ENCODE measurements at places on chromosomes 11 and 22.

GRCh38 chr22:49551897-49552614, 275.6 kb downstream of the BRD1 start:
- no peak for DNase-seq

- no peak for DNase-seq
Observed at GRCh38 chr11:134864233-134864967, 452.4 kb upstream of the B3GAT1 start.

DNA sequence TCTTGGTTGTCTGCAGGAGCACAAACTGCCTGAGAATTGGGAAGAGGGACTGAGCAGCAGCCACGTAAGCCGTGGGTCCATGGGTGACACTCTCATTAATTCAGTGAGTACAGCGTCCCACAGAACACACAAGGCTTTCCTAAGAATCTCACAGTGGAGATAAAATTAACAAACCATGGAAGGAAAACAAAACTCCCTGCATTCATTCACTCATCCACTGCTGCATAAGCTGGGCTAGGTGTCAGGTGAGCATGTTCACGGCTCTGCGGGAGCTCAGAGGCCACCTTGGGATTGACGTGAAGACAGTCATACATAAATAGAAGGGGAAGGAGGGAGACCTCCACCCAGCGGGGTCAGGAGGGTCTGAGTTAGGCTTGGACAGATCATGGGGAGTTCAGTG, 1442.7 kb downstream of the TBC1D22A start:
- DNase-seq, result no peak

DNA sequence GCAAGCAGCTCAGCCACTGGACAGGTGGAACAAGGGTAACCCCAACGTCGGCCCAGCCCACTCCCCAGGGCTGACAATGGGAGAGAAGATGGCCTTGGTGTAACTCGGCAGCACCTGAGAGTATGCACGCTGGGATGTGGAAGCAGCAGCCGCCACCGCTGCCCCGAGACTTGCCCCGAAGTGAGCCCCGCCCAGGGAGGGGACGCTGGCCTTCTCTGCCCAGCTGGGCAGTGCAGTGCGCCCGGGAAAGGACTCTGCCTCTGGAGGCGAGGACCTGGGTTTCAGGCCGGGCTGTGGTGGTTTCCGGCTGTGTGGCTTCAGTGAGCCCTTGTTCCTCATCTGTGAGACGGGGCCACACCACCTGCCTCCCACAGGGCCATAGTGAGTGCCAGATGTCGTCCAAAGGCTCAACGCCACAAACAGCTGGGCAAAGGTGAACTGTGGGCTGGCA, 8.6 kb upstream of the POLDIP3 start:
- no peak for DNase-seq

DNA sequence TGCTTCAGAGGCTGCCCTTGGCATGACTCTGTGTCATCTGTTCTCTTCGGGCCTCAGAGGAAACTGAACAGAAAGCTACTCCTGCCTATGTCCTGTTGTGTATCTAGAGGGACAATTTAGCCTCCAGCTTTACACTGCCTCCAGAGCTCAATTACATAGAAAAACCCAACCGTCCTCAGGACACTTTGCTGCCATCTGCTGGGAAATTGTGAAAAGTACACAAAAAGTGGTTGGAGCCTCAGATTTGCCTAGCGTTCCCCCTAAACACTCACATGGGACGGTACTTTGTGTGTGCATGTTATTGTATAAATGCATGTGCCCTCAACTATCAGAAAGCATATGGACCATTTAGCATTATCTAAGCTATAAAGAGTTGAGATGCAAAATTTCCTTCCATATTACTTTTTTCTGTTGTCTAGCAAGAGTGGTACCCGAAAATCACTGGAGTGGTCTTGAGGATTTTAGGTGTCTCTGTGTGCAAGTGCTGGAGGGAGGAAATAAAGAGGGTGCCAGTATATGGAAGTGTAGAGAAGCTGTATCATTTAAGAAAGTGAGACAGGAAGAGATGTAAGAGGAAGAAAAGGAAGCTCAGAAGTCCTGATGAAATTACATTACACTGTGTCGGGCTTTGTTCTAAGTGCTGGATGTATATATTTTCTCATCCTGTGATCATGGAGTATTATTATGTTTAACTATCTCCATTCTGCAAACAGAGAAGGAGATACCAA, 8.7 kb upstream of the MS4A4E start:
- DNase-seq, result no peak
